GDM1 (cell line): ENCODE measurements at places on chromosomes 4 and X.

- DNase-seq = no peak
These were observed 273.3 kb upstream of the RASGEF1B start for GRCh38 chr4:81745050-81745449.

DNA sequence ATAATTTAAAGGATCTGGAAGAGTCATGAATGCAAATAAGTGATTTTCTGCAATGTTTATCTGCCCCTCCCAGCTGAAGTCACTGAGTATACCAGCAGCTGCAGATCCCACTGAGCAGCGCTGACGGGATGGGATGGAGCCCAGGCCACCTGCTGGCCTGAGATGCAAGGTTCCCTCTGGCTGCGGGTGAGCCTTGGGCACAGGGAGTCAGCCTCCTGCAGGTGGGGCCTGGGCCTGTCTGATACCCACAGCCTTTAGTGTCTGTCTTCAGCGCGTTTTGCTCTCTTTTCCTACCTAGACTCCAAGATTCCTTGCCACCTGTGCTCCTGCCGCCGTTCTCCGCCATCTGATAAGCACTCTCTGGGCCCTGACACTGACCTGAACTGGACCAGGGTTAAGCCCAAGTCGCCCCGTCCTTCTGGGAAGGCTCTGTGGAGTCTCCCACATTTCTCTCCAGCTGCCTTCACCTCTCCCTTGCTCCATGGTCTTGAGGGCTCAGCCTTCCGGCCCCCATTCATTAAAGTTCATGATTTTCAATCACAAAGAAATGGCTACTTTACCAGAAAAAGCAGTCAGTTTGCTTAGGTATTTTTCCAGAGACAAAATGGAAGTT is 223.1 kb upstream of the FAT1 start:
- no peak for DNase-seq

GRCh38 chr4:182884040-182884439 is 33.1 kb downstream of the DCTD start:
- no peak for DNase-seq

DNA sequence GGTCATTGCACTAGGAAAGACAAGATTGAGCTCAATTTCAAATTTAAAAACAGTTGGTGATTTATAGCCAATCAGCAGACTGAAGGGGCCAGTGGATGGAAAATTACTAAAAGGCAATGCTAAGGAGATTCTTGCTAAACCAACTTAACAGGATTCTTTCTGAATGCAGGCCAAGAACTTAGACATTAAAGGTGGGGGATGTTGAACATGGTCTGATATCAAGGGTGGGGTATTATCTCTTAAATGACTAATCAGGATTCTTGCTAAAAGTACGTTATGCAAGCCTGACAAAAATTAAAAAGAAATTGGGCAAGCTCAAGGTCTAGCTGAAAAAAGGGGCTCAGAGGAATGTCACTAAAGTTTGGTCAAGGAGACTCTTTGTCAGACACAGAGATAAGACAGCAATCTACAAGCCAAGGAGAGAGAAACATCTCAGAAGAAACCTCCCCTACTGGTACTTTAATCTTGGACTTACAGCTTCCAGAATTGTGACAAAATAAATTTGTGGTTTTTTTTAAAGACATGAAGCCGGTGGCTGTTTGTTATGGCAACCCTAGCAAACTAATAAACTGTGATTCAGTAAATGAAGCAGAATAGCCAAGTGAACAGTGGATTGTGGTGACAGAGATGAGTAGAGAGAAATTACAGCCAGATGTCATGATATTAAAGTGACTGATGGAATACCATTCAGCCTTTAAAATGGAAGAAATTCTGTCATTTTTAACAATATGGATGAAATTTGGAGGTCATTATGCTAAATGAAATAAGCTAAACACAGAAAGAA is 120.3 kb upstream of the KLHL4 start:
- no peak for DNase-seq

GRCh38 chrX:151386838-151387459 is 10.1 kb upstream of the VMA21 start:
- DNase-seq = no peak

- no peak for DNase-seq
These were observed 283.4 kb downstream of the BCOR start for GRCh38 chrX:39814391-39814790.

DNA sequence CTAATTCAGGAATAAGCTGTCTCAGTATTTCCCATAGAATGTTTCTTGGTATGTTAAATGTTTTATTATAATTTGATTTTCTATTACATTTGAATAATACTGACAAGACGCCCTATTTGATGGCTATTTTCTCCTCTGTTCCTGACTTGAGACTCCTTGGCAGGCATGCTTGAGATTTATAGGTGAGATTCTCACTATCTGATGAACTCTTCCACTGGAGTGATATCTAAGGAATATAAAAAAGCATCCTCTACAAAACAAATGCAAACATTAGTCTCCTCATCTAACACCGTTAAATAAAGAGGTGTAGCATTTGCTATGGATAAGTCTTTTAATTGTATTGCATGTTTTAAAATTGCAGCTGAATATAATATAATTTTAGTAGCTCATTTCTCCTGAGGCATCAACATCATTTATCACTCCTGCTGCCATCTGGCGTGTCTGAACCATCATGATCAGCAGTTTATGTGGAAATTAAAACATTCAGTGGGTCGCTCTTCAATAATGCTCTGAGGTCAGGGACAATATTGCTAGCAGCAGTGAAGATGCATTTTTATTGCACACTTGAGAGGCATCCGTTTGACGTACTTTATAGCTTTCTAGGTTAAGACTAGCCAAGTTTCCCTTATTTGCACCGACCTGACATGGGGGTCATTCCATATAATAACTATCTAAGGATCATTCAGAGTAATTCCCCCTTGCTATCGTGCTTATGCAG is 210.4 kb upstream of the GALNTL6 start:
- DNase-seq = no peak

GRCh38 chr4:152359208-152360044 is 176.5 kb downstream of the FBXW7 start:
- no peak for DNase-seq

DNA sequence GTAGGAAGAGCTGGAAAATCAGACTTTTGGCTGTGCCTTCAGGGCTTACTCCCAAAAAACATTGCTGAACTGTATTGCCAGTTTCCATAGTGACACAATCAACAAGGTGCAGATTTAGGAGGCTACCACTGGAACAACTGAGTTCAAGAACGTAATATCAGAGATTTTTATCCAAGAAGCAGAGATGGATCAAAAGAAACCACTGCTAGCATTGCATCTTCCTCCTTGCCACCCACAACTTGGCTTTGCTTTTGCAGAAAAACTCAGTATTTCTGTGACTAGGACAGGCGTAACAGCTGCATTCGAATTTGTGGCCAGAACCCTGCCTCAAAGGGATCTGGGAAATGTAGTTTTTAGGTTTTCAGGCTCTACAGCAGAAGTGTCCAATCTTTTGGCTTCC is 27.8 kb upstream of the WDFY3 start:
- no peak for DNase-seq

DNA sequence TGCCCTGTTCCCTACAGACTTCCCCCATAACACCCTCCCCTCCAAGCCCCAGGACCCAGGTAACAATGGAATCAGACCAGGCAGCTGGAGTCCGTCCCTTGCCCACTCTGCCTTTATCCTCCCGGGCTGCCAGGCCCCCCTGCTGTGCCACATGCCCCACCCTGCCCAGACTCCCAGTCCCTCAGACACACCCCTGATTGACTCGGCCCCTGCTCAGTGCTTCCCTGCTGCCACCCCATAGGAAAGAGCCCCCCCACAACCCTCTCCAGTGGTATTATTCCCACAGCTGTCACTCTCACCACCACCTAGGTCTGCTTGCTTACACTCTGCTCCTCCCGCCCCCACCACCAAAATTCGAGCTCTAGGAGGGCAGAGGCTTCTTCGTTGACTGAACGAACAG is 4.7 kb upstream of the NAA10 start:
- no peak for DNase-seq

GRCh38 chr4:182931691-182932345 is 14.6 kb upstream of the DCTD start:
- DNase-seq = no peak

- no peak for DNase-seq
These were observed 8.7 kb downstream of the GASK1B start for GRCh38 chr4:158163941-158164767.

DNA sequence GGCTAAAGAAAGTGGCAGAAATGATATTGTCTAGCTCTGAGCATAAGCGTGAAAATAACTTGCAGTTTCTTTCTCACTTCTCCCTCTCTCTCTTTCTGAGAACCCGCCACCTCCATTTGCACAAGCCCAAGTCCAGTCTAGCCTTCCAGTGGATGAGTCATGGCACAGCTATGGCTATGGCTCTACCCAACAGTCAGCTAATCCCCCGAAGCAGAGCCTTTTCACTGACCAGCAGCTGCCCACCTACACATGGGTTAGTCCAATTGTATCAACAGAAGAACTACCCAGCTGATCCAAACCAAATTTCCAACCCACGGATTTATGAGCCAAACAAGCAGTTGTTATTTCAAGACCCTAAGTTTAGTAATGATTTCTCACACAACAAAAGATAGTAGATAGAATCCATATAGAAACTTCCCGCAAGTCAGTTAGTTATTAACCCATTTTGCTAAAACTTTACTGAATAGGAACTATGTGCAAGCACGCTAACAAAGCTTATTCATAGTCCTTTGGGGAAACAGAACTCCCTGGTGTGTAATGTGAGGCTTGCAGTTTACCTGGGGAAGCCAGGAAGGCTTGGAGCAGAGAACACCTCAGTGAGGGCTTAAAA is 282.3 kb downstream of the INPP4B start:
- no peak for DNase-seq

GRCh38 chrX:83759872-83760271 is 101.1 kb upstream of the CYLC1 start:
- DNase-seq = peak; percentile 4

DNA sequence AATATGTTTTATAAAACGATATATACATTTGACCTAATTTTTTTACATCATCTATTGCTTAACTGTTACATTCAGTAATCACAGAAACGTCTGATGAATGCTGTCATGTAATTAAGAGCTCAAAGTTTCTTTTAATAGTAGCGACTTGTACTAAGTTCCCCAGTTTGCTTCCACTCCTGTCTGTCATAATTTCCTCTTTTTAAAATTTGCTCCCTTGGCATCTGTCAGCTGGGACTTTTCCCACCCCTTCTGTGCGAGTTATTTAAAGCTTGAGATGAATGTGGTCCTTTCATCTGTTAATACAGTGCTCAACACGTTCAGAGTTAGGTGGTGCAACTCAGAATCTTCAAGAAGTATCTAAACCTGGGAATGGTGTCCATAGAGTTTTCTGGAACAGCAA is 1.2 kb downstream of the RAP1GDS1 start:
- no peak for DNase-seq

- DNase-seq = no peak
These were observed 2.0 kb upstream of the ZIC3 start for GRCh38 chrX:137563681-137564651.

- no peak for DNase-seq
These were observed 79.0 kb downstream of the CPE start for GRCh38 chr4:165457793-165458192.

- DNase-seq = no peak
These were observed 594.1 kb downstream of the GLUD2 start for GRCh38 chrX:121641560-121641959.

- no peak for DNase-seq
These were observed 28.8 kb upstream of the SCOC start for GRCh38 chr4:140344621-140345020.

DNA sequence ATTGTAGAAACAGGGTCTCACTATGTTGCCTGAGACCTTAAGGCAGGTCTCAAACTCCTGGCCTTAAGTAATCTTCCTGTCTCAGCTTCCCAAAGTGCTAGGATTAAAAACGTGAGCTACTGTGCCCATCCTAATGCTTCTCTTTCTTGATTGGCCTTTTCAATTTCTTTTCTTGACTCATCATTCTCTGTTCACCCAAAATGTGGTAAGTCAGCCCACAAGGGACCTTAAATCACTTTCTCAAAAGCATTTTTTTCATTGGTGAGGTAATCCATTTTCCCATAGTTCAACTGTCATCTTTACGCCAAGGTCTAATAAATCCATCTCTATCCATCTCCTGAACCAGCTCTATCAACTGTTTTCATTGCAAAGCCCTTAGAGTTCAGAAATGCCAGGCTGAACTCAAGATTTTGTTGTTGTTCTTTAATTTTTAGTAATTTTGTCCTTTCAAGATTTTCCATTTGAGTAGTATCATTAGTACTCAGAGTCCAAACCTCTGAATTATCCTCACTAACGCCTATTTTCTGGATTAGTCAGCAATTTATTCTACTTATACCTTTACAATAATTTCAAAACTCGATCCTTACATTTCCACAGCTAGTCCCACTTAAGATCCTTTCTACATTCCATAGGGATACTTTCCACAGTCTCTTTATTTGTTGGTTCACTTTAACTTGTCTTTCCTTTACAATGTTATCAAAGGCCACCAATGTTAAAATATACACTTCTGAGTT is 528.6 kb downstream of the IL15 start:
- DNase-seq = no peak

GRCh38 chr4:110512901-110513300 is 36.9 kb downstream of the ENPEP start:
- DNase-seq = no peak

DNA sequence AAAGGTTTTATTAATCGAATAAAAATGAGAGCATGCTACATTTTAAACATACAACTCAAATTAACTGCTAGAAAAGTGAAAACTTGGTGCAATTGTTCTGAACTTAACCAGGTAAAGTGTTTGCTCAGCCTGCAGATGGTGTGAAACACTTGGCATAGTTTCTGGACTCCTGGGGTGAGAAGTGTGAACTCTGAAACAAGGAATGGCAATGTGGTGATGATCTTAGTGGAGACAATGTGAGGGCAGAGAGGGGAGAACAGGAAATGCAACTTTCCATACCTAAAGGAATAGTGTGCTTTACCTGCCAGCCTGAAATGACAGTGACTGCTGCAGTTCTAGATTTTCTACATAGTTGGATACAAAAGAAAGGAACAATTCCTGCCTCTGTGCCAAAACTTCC is 57.4 kb downstream of the CCSER1 start:
- no peak for DNase-seq

DNA sequence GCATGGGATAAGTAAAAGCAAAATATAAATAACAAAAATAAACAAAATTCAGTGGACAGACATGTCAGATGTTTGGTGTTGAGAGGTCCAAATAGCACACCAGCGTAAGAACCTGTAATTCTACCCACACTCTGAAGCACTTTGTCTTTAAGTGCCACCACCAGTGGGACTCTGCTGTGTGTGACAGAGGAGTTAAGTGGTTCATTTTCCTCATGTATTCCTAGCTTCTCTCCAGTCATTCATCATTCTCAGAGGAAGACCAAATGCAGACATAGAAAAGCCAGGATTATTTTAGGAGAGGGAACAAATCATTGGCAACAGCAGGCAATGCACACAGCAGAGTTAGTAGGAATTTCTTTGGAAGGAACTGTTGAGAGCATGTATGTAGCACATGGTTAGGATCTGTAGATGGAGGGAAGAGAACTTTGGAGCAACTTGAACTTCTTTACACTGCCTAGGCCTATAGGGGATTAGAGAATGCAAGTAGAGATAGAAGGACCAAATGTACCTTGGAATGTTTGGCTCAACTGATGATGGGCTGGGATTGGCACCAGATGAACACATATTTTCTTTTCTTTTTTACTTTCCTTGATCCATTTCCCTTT is 43.0 kb upstream of the ARHGAP24 start:
- no peak for DNase-seq

GRCh38 chr4:122577808-122578781 is 42.8 kb downstream of the IL21 start:
- peak; percentile 73 for DNase-seq
